ENCODE measurements at places on chromosomes 3 and 15.

- no peak for DNase-seq
Observed at GRCh38 chr3:12266038-12266437, 22.8 kb upstream of the PPARG start.

DNA sequence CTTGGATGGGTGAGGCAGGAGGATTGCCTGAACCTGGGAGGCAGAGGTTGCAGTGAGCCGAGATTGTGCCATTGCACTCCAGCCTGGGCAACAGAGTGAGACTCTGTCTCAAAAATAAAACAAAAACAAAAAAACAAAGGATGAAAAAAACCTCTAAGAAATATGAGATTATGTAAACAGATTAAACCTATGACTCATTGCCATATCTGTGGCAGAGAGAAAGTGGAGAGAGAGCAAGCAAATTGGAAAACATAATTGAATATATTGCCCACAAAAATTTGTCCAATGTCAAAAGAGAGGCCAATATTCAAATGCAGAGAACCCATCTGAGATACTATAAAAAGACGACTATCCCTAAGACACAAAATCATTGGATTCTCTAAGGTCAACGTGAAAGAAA is 1106.0 kb downstream of the OTOL1 start:
- no peak for DNase-seq

- DNase-seq: no peak
Observed at GRCh38 chr3:58249358-58250092, 11.9 kb downstream of the ABHD6 start.

GRCh38 chr3:42546691-42547213 is 35.0 kb downstream of the SEC22C start:
- no peak for DNase-seq

DNA sequence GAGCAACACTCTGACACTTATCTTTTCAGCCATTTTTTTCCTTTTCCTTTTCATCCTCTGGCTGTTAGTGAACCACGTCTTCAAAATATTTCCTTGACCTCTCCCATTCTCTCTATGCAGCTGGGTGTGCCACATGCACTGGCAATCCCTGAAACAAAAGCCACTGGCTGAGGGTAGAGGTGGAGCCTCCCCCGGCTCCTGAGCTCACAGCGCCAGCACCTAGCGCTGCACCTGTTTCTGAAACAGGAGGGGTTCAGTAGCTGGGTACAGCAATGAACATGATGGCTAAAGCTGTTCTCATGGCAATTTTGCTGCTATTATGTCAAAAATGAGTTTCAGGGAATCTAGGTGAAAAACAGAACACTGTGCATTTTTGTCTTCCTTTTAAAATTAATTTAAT is 314.7 kb upstream of the ATP10A start:
- DNase-seq: no peak

GRCh38 chr15:64883100-64883581 is 28.6 kb upstream of the ANKDD1A start:
- no peak for DNase-seq

DNA sequence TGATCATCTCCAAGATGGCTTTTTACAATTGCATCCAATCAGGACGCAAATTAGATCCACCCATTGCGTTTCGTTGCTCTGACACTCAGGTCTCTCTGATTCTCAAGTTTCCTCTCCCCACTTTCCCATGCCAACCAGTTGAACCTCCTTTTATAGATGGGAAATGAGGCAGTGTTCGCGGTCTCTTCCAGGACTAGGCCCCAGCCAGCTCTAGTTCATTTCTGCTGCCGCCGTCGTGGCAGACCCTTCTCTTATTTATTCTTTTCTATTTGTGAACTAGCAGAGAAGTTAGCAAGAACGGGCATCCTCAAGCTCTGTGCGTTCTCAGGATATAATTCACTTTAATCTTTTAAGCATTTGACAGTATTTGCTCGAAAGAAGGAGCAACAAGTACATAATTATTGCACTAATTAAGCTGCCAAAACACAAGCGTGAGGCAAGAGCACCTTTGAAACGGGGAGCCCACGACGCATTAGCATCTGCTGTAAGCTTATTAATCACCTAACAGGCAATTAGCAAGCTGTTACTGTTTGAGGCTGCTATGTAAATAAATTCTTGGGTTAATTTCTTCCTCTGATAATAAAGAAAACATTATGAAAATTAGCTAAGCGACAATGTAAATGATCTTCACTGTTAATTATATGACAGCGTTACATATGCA is 246.4 kb upstream of the TLE3 start:
- DNase-seq: no peak

GRCh38 chr3:136657526-136657925 is 94.7 kb downstream of the STAG1 start:
- DNase-seq: no peak

Measured in Ammon's horn (tissue), 1 donor.